Inflammatory macrophage treated with lipopolysaccharide for 4 hours (primary cell): ENCODE measurements at places on chromosomes 12 and 14.

DNA sequence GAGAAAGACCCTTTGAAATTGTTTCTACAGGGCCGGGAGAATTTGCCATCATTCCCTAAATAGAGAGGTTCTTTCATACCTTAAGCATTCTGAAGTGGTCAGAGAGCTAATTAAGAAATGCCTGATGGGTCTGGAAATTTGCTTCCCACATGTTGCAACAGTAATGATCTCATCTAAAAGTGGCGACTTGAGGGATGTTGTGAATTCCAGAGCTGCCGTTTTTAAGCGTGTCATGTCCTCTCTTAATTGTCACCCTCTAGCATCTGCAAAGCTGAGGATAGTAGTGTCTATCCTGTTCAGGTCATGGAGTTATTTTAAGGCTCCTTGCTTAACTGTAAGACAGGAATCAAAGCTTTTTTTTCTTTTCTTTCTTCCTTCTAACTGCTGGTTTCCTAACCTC lies 60.4 kb downstream of the FOS start:
- DNase-seq = peak; percentile 82

- peak; percentile 70 for DNase-seq
Measured at GRCh38 chr14:21039585-21040369, 2.4 kb upstream of the RNASE7 start.

GRCh38 chr12:39124768-39125167 lies 219.4 kb upstream of the CPNE8 start:
- DNase-seq = no peak

- peak; percentile 6 for DNase-seq
Measured at GRCh38 chr12:95014554-95014953, 11.1 kb upstream of the NDUFA12 start.

GRCh38 chr12:121673013-121673511 lies 3.6 kb upstream of the MORN3 start:
- no peak for DNase-seq

GRCh38 chr12:111881716-111882115 lies 39.7 kb downstream of the MAPKAPK5 start:
- DNase-seq = peak; percentile 53

DNA sequence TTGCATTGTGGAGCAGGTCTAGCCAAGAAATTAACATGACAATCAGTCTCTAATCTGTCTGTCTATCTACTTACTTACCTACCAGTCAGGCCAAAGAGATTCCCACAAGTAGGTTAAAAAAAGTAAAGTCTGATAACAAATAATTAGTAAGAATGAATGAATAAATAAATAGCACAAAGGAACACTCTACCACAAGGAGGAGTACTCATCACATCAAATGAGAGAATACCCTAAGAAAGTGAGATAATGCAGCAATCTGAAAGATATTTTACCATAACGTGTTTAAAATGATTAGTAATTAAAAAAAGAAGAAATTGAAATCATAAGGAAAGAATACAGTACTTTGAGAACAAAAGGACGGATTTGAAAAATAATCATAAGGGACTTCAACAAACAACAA lies 187.2 kb downstream of the SYNE2 start:
- no peak for DNase-seq

GRCh38 chr14:35045798-35046047 lies 349 bp upstream of the FAM177A1 start:
- no peak for DNase-seq

DNA sequence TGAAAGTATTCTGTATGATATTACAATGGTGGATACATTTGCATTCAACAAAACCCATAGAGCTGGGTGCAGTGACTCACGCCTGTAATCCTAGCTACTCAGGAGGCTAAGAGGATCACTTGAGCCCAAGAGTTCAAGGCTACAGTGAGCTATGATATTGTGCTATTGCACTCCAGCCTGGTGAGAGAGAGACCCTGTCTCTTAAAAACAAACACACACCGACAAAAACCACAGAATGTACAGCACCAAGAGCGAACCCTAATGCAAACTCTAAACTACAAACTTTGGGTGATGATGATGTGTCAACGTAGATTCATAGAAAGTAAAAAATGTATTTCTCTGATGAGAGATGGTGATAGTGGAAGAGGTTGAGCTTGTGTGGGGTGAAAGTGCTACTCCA lies 8.6 kb downstream of the CAPRIN2 start:
- no peak for DNase-seq

DNA sequence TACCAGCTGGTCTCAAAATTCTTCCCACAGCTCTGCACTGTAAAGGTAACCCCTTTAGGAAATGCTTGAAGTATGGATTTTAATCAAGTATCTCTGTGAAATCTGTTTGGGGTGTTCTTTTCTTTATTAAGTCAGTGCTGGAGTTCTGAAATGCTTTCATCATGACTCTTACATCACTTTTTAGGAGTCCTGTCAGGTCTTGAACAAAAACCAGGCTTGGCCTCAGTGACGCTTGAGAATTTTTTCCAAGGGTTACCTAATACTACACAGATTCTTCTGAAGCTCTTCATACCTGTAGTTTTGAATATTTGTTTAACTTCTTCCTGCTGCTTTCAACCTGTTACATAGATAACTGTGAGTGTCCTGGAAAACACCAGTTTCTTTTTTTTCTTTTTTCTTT lies 47.0 kb upstream of the KCNH3 start:
- no peak for DNase-seq

DNA sequence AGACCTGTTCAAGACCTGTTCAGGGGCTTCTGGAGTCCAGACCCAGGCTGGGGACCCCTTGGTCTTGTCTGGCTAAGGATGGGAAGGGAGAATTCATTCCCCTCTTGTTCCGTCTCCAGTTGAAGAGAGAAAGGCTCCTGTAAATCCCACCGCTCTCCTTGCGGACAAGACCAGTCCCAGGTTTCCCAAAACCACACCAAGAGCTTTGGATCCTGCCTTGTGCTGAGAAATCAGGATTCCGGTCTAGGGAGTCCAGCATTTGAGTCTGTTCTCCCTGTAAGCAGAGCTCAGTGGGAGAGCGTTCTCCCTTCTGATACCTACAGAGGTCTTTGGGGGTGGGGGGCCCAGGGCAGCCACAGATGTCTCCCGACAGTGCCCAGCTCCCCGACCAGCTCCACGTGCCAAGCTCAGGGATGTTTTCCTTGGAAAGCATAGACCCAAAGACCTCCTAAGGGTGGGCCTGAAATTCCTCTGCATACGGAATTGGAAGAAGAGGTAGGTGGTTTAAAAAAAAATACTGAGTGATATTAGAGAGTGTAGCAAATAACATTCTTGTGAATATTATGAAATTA lies 1.9 kb downstream of the HOXC13 start:
- DNase-seq = no peak

GRCh38 chr12:51926718-51927117 lies 19.4 kb downstream of the ACVRL1 start:
- peak; percentile 50 for DNase-seq

- no peak for DNase-seq
Measured at GRCh38 chr12:131316388-131316787, 362.7 kb downstream of the ADGRD1 start.

DNA sequence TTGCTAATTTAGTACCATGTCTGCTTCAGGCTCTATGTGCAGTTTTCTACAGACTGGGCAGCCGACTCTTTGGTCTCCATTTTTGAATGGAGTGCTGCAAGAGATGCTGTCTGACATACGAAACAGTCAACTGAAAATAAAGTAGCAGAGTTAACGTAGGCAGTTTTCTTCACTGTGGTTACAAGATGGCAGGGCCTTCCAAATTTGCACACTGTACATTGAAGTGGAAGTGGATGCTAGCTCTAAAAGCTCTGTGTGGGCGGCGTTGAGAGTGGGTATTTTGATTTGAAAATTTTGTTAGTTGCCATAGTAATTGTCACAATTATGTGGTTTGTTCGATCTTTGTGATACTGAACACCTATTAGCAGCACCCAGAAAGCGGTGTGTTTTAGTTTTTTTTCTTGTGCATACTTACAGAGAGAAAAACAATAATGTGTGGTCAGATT lies 154.9 kb upstream of the ATP2B1 start:
- peak; percentile 51 for DNase-seq

DNA sequence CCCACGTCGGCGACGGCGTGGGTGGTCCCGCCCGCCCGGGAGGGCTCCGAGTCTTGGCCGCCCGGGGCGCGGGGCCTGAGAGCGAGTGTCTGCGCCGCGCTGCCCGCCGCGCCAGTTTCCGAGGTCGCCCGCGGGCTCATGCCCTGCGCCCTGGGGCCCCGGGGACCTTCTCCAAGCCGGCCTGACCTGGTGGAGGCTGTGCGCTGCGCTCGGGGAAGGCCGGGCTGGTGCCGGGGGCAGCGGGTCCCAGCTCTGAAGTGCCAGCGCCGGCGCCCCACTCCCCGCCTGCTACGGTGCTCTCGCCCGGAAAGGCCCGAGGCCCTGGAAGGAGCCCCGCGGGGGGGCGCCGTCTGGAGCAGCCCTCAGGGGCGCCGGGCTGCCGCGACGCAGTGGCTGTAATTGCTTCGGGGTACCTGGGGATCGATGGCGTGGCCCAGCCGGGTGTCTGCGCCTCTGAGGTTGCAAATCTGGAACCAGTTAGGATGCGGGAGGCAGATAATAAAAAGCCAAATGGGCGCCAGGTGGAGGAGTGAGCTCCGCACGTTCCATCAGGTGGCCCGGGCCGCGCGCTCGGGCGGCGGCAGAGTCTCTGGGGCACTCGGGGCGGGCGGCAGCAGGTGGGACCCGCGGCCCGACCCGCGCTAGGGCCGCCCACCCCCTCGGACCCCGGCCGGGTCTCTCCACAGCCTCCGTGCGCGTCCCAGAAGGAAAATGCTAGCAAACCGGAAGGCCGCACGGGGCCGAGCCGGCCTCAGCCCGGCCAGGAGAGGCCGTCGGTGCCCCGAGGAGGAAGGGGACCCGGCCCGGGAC lies 102.3 kb upstream of the DIO3 start:
- no peak for DNase-seq

- DNase-seq = no peak
Measured at GRCh38 chr12:128583453-128583852, 240.3 kb downstream of the SLC15A4 start.

DNA sequence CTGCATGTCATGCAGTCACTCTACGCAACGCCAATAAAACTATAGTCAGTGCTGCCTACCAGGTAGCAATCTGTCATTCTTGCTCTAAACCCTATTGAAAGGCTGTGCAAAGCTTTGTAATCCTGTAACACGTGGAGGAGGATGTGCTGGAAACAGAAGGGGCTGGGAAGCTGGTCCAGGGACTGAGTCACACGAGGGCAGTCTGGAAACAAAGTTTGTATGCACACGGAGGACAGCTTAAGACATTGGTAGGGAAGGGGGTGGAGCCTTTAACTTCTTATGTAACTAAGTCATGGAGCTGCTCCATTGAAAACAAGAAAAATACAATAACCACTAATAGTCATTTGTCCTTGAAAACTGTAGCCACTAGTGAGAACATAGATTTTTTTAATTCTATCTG lies 128.0 kb downstream of the BCAT1 start:
- no peak for DNase-seq

- peak; percentile 47 for DNase-seq
Measured at GRCh38 chr12:26028953-26029735, 70.7 kb downstream of the RASSF8 start.

DNA sequence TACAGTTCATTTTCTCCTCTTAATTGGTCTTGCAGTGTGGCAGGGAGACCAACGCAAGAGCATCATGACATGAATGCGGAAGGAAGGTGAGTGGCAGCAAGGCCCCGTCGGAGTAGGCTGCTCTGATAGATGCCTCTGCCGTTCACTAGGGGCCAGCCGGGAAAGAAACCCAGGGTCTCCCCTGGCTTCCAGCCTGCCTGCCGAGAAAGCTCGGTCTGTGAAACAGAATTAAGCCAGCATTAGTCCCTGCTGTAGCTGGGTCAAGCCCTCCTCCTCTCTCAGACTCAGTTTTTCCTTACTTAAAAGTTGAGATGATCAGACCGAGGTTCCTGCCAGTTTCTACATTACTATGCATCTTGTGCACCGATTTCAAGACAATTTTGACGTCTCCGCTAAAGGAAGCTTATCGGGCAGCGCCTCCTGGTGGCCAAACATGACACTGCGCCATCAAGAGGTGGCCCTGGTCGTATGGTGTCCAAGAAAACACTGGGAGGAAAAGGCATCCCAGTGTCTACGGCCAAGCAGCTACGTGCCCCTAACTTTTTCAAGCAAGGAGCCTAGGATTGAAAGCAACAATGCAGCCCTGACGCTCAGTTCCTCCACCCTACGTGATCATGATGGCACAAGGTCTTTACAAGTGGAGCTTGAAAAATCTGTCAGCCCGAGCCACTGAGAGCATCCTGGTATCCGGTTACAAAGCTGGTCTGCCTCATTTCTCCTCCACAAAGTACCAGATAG lies 131.6 kb downstream of the KSR2 start:
- peak; percentile 56 for DNase-seq

GRCh38 chr14:31692376-31692781 lies 131.2 kb downstream of the NUBPL start:
- no peak for DNase-seq

GRCh38 chr12:20342111-20342510 lies 26.2 kb upstream of the PDE3A start:
- no peak for DNase-seq

DNA sequence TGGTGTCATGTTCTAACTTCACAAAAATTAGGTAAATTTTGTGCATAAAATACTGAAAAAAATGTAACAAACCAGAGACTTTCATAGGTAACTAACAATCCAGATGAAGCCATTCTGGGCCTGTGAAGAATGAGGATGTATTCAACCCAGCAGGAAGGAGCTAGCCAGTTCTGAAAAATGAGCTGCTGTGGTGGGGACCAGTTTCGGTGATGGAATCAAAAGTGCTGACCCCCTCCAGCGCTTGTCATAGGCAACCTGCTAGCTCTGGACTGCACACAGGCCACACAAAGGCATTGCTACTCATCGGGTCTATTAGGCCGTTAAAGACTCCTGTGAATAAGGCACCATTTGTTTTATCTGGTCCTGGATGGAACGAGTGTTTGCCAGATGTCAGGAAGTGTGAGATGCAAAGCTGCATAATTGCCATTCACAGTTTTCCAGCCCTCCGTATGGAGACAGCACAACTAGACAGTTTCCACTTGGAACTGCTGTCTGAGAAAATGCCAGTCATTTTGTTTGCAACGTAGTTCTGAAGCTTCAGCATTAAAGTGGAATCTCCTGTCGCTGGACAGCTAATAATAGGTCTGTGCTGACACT lies 3.3 kb upstream of the RIMBP2 start:
- no peak for DNase-seq

GRCh38 chr12:123990511-123990910 lies 17.5 kb downstream of the ZNF664 start:
- DNase-seq = peak; percentile 15

DNA sequence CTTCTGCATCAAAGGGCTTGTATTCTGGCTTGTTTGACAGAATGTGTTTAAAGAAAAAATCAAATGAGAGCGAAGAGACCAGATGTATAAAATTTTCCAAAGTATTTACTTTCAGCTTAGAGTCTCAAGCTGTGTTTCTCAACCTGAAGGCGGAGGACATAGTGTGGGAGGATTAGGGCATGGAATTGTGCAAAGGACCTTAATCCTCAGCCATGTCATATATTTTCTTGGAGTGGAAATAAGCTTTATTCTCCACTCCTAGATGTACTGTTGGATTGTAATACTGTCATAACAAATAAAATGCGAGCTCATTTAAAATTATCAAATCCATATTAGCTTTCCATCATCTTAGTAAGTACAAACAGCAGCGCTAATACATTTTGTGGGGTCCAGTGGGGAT lies 154.0 kb downstream of the PAH start:
- DNase-seq = no peak

GRCh38 chr14:68140806-68141205 lies 321.2 kb downstream of the RAD51B start:
- no peak for DNase-seq

GRCh38 chr14:73452341-73453186 lies 5.8 kb downstream of the NUMB start:
- DNase-seq = peak; percentile 61

GRCh38 chr12:75487308-75487707 lies 6.8 kb downstream of the GLIPR1 start:
- no peak for DNase-seq

GRCh38 chr14:45905672-45906071 lies 652.7 kb upstream of the MIS18BP1 start:
- DNase-seq = no peak
